ENCODE measurements at places on chromosomes 2 and 18.

- no peak for DNase-seq
Observed at GRCh38 chr18:21664069-21664468, 40.5 kb downstream of the ABHD3 start.

DNA sequence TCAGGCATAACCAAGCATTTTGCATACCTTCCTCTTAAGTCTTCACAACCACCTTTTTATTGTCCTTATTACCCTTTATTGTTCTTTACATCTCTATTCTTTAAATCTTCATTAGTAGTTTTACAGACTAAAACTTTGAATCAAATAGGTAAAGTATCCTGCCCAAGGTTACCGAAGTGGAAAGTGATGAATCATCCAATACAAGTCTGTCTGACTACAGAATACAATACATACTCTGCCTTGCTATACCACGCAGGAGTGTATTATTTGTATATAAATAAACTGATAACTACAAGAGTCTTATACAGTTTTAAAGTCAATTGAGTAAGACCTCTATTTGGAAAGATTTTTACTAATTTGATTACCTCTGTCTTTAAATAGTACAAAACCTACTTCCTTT is 196.0 kb downstream of the ZEB2 start:
- DNase-seq = no peak

GRCh38 chr18:70037431-70038061 is 89.9 kb upstream of the CD226 start:
- no peak for DNase-seq

DNA sequence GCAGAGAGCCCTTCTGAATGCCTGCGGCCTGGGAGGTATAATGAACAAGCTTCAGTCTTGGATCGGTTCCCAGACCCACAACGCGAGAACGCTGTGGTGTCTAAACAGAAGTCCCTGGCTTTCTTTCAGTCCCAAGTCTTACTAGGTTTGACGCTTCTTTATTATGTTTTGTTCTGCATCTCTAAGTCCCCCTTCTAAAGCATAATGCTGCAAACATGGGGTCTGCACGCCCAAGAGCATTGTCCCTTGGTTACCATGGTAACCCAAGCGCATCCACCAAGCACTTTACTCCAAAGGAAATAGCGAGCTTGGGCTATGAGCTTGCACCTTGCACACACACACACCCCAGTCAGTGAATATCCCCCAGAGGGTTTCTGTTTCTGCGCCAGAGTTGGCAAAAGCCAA is 193.7 kb downstream of the INO80D start:
- peak; percentile 5 for DNase-seq

- DNase-seq = no peak
Observed at GRCh38 chr18:55841314-55841713, 253.3 kb upstream of the TCF4 start.

DNA sequence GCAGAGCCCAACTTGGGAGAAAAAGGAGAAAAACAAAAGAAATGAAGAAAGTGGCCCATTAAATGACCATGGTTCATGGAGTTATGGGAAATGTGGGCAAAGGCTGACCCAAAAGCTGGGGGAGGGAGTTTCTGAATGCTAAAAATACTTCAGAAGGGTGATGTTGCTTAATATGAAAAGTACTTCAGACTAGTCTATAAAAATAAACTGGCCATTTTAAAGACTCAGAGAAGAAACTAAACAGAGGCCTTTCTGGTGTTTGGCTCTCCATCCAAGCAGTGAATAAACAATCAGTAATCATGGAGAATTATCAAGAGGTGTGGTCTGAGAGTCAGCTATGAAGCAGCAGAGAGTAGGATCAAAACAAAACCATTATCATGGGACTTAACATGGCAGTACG is 160.8 kb upstream of the MAPRE2 start:
- DNase-seq = no peak

- no peak for DNase-seq
Observed at GRCh38 chr2:43488737-43489136, 107.1 kb downstream of the THADA start.

DNA sequence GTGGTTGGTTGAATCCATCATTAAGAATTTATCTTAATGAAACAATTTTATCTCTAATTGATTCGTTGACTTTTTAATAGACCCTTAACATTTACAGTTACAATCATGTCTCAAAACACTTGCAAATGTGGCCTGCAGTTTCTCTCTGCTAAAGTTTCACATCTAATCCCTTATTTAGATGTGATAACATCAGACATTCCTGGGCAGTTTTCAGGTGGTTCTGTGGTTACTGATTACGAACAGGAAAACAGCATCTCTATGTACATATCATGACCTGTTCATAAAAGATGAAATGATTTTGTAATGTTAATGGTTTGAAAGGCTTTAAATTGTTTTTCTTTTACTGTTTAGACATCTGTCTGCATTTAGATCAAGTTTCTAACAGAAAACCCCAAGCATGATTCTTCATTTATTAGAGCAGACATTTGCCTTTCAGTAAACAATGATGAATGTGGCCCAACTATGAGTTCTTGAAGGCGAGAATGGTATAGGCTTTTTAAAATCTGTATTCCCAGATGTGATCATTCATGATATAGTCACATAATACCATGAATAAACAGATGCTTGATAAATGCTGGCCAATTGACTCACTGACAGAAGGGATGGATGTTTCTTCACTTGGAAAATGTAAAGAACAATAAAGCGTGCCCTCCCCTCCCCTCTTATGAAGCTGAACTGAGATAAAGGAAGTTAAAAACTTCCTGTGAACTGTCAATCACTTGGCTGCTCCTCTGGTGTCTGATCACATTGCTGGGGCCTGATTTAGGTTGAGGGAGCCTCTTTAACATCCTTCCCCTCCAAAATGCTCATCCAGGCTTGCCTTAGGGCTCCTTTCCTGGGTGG is 3.5 kb downstream of the CAPN14 start:
- no peak for DNase-seq

- DNase-seq = no peak
Observed at GRCh38 chr18:10131081-10131459, 217.3 kb downstream of the VAPA start.

DNA sequence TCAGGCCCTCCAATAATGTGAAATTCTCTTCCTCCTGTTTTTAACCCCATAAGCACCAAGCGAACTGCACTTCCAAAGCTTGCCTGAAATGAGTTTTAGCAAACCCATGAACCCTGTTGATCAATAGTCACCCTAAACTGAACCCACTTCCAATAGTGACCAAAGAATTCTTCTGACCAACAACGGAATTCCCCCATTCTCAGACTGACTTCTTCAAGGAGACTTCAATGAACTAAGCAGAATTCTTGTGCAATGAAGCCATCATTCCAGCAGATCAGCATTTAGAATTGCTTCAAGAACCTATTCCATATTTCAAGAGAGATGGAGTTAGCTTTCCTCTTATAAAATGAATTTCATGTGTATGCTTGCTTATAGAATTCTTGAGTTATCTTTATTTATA is 176.9 kb upstream of the FN1 start:
- DNase-seq = no peak

DNA sequence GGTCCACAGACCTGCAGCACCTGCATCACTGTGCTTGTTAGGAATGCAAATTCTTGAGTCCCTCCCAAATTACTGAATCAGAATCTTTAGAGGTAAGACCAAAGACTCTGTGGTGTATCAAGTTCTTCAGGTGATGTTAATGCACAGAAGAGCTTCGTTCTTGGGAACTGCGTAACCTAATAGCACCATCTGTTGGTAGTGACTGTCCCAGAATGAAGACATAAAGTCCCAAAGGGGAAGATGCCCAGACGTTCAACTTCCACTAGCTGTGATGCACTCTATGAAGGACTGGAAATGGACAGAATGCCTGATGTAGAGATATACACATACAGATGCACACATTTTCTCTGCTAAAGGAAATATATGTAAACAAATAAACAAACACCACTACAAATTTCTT is 576.0 kb downstream of the LRP1B start:
- no peak for DNase-seq

DNA sequence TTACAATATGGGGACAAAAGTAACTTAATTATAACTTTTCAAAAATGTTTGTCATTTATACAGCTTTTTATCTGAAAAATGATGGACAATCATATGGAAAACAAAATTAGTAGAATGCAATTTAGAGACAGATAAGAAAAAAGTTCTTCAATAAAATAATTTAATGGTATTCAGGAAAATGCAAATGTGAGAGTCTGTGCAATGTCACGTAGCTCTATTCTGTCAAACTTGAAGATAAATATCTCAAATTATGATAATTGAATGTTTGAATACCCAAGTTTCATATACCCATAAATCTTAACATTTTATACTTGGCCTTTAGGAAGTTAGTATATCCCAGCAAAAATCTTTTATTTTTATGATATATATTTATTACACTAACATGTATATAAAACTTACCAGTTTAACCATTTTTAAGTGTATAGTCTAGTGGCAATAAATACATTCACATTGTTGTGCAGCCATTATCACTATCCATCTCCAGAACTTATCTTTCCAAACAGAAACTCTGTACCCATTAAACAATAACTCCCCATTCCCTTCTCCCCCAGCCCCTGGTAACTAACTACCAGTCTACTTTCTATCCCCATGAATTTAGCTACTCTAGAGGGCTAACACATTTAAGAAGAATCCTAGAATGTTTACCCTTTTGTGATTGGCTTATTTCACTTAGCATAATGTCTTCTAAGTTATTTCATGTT is 311.5 kb downstream of the SOCS6 start:
- no peak for DNase-seq

GRCh38 chr2:174600349-174600748 is 2.7 kb upstream of the WIPF1 start:
- no peak for DNase-seq

GRCh38 chr2:207008105-207008990 is 69.0 kb downstream of the CPO start:
- DNase-seq = no peak

DNA sequence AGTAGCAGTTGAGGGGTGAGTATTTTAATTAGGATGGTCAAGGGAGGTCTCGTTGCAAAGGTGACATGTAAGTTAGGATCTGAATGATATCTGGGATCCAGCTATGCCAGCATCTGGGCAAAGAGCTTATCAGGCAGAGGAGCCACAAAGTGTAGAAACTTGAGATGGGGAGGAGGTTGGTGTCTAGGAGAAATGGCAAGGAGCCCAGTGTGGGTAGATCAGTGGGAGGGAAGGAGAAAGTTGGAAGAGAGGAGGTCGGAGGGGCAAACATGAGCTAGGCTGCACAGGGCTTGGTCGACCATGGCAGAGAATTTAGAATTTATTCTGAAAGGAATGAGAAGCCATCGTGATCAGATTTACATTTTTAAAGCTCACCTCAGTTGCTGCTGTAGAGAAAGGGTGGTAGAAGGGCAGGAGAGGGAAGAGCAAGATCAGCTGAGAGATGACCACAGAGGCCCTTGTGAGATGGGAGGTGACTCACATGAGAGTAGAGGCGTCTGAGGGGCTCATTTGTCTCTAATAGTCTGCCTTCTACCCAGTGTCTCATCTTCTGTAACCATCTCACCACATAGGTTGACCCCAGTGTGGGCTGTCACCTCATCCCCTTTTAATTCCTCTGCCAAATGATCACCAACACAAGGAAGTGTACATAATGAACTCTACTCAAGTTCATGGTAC is 170.0 kb downstream of the ETAA1 start:
- DNase-seq = no peak

DNA sequence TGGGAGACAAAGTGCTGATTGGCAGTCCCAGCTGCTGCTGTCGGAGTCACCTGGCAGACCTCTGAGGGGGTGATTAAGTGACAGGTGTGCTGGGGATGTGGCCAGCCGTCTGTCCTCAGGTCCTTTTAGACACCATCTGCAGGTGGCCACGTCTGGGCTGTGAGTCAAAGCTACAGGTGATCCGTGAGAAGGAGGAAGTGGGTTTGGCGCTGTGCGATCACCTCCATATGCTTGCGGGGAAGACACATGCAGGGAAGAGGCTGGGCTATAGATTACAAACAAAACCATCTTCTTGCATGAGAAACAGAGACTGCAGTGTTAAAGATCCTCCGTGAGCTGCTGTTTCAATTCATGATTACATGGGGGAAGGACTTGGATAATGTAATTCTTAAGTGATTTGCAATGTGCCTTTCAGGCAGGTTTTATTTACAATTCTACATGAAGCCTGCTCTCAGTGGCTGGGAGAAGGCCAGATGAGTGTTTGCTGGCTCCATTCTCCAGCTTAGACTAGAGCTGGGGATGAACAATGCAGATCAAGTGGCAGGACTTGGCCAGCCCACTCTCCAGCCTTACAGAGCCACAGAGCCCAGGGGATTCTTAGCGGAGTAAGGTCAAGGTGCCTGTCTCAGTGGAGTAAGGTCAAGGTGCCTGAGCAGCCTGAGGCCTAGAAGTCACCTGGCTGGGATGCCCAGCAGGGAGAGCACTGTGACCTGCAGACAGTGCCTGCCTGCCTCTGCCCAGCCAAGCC is 87.8 kb downstream of the LYPD1 start:
- peak; percentile 98 for DNase-seq

- DNase-seq = no peak
Observed at GRCh38 chr2:127053731-127054603, 53.0 kb downstream of the BIN1 start.

GRCh38 chr2:108806371-108807113 is 20.0 kb downstream of the CCDC138 start:
- DNase-seq = no peak

- no peak for DNase-seq
Observed at GRCh38 chr2:120571015-120571728, 164.5 kb upstream of the GLI2 start.

DNA sequence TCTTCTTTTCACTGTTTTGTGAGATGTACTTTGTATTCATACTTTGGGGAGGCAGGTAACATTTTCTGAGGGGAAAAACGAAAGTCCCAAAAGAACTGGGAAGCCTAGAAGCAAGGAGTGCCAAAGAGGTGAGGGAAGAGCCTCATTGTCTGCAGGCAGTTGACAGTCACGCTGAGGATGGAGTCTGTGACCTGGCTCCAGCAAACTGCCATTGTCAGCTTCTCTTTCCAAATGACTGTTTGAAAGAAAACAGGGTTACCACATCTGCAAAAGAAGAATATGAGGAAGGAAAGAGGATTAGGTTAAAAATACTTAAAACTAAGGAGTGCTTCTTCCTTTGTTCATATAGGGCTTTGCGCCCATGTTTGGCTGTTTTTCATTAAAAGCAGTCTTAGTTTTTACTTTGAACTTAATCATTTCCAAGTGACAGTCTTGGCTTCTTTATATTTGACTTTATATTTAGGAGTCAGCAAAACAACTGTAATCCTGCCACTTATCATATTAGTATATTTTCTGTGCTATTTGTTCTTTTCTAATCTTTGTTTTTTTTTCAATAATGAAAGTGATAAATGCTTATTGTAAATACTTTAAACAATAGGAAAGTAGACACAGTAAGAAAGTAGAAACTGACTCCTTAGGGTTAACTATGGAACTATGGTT is 35.0 kb downstream of the CERS6 start:
- no peak for DNase-seq

GRCh38 chr18:80223581-80224148 is 23.6 kb downstream of the PARD6G start:
- no peak for DNase-seq

GRCh38 chr2:45259138-45259537 is 249.9 kb upstream of the SIX2 start:
- DNase-seq = peak; percentile 93

DNA sequence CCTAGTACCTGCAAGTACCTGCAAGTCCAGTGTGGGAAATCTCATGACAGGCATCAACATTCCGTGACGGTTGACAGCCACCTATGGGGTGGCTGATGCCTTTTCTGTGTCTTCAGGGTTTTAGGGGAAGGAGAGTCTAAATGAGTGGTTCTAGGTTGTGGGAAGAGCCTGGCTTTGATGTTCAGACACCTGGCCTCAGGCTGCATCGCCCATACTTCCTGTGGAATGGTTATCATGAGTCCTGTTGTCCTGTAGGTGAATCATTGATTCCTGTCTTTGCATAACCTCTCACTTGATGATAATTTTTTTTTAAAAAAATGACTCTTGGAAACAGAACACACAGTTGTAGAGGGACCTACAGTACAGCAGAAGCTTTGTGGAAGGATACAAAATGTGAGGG is 108.9 kb downstream of the NEDD4L start:
- no peak for DNase-seq

Measured in NCI-H2029 treated with DMSO at 0.1 percent for 48 hours (cell line).